ENCODE measurements at places on chromosomes 11 and 22. TPM values are rescaled to one million over a fixed set of nuclear protein-coding genes. Genes with fewer than 3 reads are reported as not detected.

Gene LTBP3
- 121 TPM for total RNA-seq

Gene GRM5
- total RNA-seq: not detected

Gene KCNK7
- 7.1 TPM for total RNA-seq

Gene PARVA
- 1.0 TPM for total RNA-seq

Gene RPS19BP1
- 61.3 TPM for total RNA-seq

GRCh38 chr11:83533166-83533565 is 247.0 kb upstream of the CCDC90B start:
- H3K4me3 ChIP-seq: no peak overlapping the region
- no peaks in the 10 kb centered on the region for H3K36me3 ChIP-seq
- H3K27ac ChIP-seq: no peak overlapping the region
- H3K27me3 ChIP-seq: no peaks in the 10 kb centered on the region
- no peaks in the 10 kb centered on the region for H3K4me1 ChIP-seq
- no peak for DNase-seq

Gene TENM4
- total RNA-seq: 0.75 TPM

DNA sequence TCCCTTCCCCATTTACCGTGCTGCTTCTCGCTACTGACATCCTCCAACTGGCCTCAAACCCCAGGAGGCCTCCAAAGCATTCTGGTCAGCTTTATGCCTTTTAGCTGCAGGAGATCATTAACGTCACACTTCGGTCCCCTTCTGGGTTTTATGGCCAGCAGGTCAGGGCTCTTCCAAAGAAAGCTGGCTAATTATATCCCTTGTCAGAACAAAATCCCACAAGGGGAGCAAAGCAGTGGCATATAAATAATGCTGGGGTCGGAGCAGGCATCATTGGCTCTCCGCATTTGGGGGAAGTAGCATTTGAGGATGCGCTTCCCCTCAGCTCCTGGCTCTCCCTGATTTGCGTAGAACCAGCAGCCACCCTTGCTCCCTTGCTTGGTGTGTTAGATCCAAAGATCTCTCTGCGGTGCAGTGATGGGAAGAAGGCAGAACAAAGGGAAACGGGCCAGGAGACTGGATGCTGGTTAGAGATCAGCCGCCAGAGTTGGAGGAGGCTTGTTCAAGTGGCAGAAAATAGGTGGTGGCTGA is 117.4 kb downstream of the DBX1 start:
- no peaks in the 10 kb centered on the region for H3K36me3 ChIP-seq
- no peaks in the 10 kb centered on the region for H3K4me1 ChIP-seq
- no peaks in the 10 kb centered on the region for H3K27me3 ChIP-seq

DNA sequence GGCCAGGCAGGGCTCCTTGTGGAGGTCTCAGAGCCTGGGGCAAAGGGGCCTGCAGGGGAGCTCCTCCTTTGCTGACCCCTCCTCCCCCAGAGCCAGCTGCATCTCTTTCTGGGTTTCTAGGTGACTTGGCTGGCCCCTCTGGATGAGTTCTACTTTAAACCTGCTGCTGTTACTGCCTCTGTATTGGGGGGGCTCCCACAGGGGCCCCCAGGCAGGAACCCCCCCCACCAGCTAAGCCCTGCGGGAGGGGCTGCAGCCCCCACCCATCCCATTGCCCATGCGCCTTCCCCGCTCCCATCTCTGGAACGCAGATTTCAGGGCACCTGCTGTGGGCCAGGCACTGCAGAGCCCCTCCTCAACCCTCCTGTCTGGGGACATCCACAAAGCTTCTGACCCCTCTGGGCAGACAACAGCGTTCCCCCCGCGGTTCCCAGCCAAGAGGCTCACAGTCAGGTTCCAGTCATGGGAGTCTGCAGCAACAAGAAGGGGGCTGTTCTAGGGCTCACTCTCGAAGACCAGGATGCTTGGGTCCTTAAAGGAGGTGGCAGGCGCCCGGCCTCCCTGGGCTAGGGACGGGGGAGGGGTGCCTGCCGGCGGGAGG is 815 bp upstream of the PLCB3 start:
- H3K27me3 ChIP-seq: no peaks in the 10 kb centered on the region
- H3K4me3 ChIP-seq: peak overlapping the region; percentile 41
- no peak overlapping the region for H3K27ac ChIP-seq
- no peak for DNase-seq
- no peaks in the 10 kb centered on the region for H3K36me3 ChIP-seq

DNA sequence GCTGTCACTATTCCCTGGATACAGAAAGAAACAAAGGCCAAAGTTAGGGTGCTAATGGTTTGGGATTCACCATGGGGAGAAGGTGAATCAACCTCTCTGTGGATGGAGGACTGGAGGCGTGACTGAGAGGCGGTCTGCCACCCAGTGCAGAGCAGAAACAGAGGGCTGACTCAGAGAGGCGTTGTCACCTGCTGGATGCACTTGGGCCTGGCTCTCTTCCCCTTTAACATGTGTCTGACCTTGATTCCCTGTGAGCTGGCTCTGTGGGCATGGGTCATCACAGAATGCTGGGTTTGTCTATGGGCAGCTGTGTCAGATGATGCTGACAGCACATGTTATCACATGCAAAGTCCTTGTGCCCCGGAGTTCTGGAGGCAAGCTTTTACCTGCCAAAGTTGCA is 75.9 kb downstream of the LDLRAD3 start:
- no peaks in the 10 kb centered on the region for H3K36me3 ChIP-seq
- no peaks in the 10 kb centered on the region for H3K4me1 ChIP-seq
- no peak for DNase-seq
- no peak overlapping the region for H3K4me3 ChIP-seq
- no peak overlapping the region for H3K27ac ChIP-seq

Gene SLC35F2
- 3.7 TPM for total RNA-seq

DNA sequence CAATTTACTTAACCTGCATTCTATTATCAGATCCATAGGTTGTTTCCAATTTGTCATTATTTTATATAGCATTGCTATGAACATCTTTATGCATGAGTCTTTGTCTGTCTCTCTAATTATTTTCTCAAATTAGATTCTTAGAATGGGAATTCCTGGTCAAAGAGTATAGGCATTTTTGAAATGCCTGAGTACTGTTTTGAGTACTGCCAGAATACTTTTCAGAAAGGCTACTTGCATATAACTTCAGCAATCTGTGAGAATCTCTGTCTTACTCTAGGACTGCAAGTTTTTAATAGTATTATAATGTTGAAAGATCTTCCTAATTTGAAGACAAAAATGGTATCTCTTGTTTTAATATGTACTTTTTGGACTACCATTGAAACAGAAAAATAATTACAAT is 56.6 kb downstream of the KCNC1 start:
- no peak overlapping the region for H3K27ac ChIP-seq
- H3K4me3 ChIP-seq: no peak overlapping the region
- H3K36me3 ChIP-seq: no peaks in the 10 kb centered on the region
- no peaks in the 10 kb centered on the region for H3K27me3 ChIP-seq
- DNase-seq: no peak

- H3K4me1 ChIP-seq: no peaks in the 10 kb centered on the region
- H3K4me3 ChIP-seq: no peak overlapping the region
These were observed 1422.7 kb downstream of the BRD1 start for GRCh38 chr22:48404801-48405447.

- DNase-seq: no peak
- no peaks in the 10 kb centered on the region for H3K4me1 ChIP-seq
- no peaks in the 10 kb centered on the region for H3K27me3 ChIP-seq
- no peak overlapping the region for H3K4me3 ChIP-seq
- no peak overlapping the region for H3K27ac ChIP-seq
These were observed 87.4 kb downstream of the IGLL5 start for GRCh38 chr22:22974795-22975580.

Gene PRG2
- total RNA-seq: not detected

Gene SH3BP1
- total RNA-seq: 163 TPM

Gene ADAMTS8
- total RNA-seq: not detected

GRCh38 chr11:6812390-6813005 is 13.0 kb upstream of the OR6A2 start:
- DNase-seq: peak; percentile 70
- H3K4me1 ChIP-seq: no peaks in the 10 kb centered on the region
- no peak overlapping the region for H3K4me3 ChIP-seq
- H3K27ac ChIP-seq: no peak overlapping the region
- peaks cover 2% of the 10 kb centered on the region for H3K27me3 ChIP-seq

Gene LIN7C
- total RNA-seq: 22.5 TPM

Gene CD3D
- 84.1 TPM for total RNA-seq

DNA sequence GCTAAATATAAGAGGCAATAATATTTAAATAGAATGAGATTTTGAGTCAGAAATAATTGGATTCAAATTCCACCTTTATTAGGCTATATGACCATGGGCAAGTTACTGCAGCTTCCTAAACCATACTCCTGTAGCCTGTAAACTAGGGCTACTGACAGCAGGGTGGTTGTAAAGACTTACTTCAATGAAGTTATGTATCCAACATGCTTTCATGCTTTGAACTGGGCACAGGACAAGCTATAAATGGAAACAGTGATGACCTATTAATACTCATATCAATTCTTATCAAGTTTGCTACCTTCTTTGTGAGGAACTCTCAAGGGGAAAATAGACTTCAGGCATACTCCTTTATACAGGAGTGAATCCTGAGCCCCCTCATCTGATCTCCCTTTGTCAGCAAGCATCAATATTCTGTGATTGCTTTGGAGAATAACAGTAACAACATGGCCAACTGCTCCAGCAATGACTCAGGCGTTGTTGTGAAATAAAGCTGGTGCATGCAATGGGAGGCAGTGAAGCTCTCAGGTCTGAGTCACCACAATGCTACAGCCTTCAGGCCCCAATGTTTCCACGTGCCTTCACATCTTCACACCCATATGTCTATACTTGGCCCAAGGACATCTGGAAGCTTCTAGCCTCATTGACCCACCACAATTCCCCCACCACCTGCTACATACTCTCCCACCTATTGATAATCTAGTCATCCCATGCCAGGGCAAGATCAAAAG is 102.5 kb downstream of the KCNA4 start:
- no peaks in the 10 kb centered on the region for H3K4me1 ChIP-seq
- H3K27ac ChIP-seq: no peak overlapping the region
- DNase-seq: no peak
- H3K36me3 ChIP-seq: no peaks in the 10 kb centered on the region
- no peak overlapping the region for H3K4me3 ChIP-seq

DNA sequence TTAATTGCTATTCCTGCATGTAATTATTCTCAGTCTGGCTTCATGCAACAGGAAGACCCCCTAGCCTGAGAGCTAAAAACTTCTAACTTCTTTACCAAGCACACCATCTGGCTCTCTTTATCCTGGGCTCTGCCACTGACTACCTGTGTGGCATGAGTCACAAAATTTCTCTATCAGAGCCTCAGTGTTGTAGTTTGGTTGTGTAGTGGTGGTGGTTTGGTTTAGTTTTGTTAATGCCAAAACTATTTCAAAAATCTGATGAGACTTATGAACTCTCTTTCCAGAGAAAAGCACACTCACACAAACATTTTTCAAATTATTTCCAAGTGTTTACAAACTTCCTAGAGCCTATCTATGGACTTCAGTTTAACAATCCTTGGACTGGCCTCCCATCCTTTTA is 7.5 kb upstream of the IL17RA start:
- H3K36me3 ChIP-seq: no peaks in the 10 kb centered on the region
- no peak for DNase-seq
- peaks cover 9% of the 10 kb centered on the region for H3K4me1 ChIP-seq
- H3K27me3 ChIP-seq: peaks cover 2% of the 10 kb centered on the region
- H3K27ac ChIP-seq: no peak overlapping the region

- H3K27me3 ChIP-seq: no peaks in the 10 kb centered on the region
- H3K4me3 ChIP-seq: no peak overlapping the region
- H3K36me3 ChIP-seq: no peaks in the 10 kb centered on the region
- no peaks in the 10 kb centered on the region for H3K4me1 ChIP-seq
- no peak for DNase-seq
- H3K27ac ChIP-seq: no peak overlapping the region
These were observed 1495.2 kb downstream of the TBC1D22A start for GRCh38 chr22:48257685-48258055.

- DNase-seq: peak; percentile 48
- H3K4me3 ChIP-seq: no peak overlapping the region
- H3K36me3 ChIP-seq: peaks cover 4% of the 10 kb centered on the region
- H3K27me3 ChIP-seq: no peaks in the 10 kb centered on the region
- no peaks in the 10 kb centered on the region for H3K4me1 ChIP-seq
- peak overlapping the region; percentile 35 for H3K27ac ChIP-seq
These were observed 54.2 kb downstream of the SLC25A17 start for GRCh38 chr22:40764763-40765441.

DNA sequence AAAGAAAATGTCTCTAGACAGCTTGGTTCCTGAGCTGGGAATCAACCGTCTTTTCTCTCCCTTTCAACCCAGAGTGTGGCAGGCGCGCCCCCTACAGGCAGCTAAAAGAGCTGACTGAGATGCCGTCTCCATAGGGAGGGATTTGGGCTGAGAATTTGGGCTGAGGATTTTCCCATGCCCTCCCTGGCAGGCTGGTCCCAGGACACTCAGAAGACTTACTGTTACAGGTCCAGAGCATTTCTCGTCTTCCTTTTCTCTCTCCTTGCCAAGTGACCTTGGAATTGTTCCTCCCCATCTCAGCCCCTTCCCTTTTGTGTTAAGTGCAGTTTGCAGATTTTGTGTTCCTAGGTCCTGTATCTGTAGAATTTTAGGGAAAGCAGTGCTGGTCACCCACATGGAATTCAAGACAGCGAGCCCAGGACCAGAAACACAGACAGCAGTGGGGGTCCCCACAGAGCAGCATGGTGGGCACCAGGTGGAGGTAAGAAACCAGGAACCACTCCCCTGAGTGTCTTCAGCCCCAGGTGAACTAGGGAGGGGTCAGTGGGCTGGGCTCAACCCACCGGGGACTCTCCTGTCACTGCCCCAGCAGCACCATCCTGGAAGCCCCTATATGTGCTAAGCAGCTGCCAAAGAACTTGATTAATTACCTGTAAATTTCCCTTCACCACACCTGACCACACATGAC is 9.9 kb upstream of the IGLL5 start:
- H3K27me3 ChIP-seq: no peaks in the 10 kb centered on the region
- peak; percentile 74 for DNase-seq
- H3K27ac ChIP-seq: no peak overlapping the region
- peaks cover 14% of the 10 kb centered on the region for H3K4me1 ChIP-seq
- H3K36me3 ChIP-seq: no peaks in the 10 kb centered on the region

GRCh38 chr11:109036011-109036410 is 371.1 kb downstream of the DDX10 start:
- no peak overlapping the region for H3K4me3 ChIP-seq
- H3K27me3 ChIP-seq: no peaks in the 10 kb centered on the region
- H3K27ac ChIP-seq: no peak overlapping the region
- no peaks in the 10 kb centered on the region for H3K4me1 ChIP-seq
- H3K36me3 ChIP-seq: no peaks in the 10 kb centered on the region

GRCh38 chr11:721741-722345 is 15.8 kb downstream of the EPS8L2 start:
- H3K27me3 ChIP-seq: peaks cover 21% of the 10 kb centered on the region
- peaks cover 38% of the 10 kb centered on the region for H3K4me1 ChIP-seq
- H3K27ac ChIP-seq: no peak overlapping the region
- H3K4me3 ChIP-seq: peak overlapping the region; percentile 18
- H3K36me3 ChIP-seq: no peaks in the 10 kb centered on the region
- no peak for DNase-seq

GRCh38 chr11:113572136-113572735 is 97.0 kb upstream of the DRD2 start:
- no peaks in the 10 kb centered on the region for H3K27me3 ChIP-seq
- no peaks in the 10 kb centered on the region for H3K36me3 ChIP-seq
- no peaks in the 10 kb centered on the region for H3K4me1 ChIP-seq
- no peak overlapping the region for H3K27ac ChIP-seq
- H3K4me3 ChIP-seq: no peak overlapping the region
- DNase-seq: no peak

Data from natural killer cell (primary cell).